ENCODE measurements at places on chromosomes 16 and 17.

DNA sequence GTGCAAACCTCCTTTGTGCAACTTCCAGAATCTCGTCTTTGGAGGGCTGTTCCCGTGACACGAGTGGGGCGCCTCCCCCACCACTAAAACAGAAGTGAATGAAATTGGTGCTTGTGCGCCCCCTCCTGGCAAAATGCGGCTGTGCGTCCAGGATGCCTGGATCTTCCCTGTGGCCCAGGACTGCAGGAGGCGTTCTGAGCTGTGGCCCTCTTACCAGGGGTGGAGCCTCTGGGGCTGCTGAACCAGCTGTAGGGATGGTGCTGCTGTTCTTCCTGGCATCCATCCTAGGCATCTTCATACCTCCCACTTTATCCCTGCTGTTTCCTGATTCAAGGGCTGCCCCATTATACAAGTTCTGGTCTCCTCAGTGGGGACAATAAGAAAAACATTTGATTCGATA is 18.5 kb upstream of the NAGLU start:
- DNase-seq = peak; percentile 75

DNA sequence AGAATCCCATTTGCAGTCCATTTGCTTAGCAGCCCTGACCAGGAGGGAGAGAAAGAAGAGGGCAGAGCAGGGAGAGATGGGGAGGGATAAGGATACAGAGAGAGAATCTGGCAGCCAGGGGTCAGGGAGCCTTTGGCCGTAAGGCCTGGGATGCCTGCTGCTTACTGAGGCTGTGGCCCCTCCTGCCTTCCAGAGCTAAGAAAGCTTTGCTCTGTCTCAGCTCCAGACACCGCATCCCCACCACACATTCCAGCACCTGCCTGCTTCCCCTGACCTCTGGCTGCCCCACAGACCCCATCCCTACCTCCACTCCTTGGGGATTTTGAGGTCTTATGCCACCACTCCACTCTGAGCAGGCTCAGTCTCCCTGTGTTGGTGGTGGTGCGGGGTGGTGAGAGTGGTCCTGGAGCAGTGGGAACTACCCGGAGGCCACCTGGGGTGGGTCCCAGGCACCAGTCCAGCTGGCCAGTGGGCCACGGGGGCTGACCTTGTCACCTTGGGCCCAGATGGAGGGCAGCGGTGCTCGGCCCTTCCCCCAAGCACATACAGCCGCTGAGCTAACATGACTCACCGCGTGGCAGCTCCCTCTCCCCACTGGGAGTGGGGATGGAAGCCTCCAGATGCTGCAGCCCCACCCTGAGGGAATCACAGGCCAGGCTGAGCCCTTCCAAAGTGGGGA is 58.3 kb downstream of the RAI1 start:
- DNase-seq = no peak

GRCh38 chr17:7436556-7437368 is 1.5 kb downstream of the TMEM102 start:
- DNase-seq = peak; percentile 63

DNA sequence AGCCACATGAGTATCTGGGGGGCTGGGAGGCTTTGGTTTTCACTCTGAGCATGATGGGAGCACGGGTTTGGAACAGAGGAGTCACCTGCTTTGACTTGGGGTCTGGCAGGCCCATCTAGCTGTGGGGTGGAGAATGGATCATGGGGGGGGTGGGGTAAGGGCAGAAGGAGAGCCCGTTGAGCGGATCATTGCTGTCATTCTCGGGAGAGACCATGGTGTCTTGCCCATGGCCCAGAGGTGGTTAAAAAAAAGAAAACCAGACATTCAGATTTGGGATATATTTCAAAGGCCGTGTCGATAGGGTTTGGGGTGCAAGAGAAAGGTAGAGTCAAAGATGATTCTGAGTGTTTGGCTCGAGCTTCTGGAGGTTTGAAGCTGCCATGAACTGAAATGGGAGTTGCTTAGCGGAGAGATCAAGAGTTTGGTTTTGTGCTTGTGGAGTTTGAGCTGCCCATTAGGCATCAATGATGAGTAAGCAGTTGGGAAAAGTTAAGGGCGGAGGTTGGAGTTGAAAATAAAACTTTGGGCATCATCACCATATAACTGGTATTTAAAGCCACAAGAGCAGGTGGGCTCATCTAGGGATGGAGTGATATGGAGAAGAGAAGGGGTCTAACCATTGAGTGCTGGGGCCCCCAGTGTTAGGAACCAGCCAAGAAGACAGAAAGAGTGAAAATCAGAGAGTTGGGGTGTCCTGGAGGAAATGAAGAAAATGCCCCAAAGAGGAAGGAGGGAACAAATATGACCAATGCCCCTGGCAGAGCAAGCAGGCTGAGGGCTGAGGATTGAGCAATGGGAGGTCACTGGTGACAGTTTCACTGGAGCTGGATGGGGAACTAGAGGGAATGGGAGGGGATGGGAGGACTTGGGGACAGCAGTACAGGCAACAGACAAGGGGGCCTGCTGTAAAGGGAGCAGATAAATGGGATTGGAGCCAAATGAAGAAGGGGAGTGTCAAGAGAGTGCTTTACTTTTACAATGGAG is 1.9 kb downstream of the NOD2 start:
- no peak for DNase-seq

DNA sequence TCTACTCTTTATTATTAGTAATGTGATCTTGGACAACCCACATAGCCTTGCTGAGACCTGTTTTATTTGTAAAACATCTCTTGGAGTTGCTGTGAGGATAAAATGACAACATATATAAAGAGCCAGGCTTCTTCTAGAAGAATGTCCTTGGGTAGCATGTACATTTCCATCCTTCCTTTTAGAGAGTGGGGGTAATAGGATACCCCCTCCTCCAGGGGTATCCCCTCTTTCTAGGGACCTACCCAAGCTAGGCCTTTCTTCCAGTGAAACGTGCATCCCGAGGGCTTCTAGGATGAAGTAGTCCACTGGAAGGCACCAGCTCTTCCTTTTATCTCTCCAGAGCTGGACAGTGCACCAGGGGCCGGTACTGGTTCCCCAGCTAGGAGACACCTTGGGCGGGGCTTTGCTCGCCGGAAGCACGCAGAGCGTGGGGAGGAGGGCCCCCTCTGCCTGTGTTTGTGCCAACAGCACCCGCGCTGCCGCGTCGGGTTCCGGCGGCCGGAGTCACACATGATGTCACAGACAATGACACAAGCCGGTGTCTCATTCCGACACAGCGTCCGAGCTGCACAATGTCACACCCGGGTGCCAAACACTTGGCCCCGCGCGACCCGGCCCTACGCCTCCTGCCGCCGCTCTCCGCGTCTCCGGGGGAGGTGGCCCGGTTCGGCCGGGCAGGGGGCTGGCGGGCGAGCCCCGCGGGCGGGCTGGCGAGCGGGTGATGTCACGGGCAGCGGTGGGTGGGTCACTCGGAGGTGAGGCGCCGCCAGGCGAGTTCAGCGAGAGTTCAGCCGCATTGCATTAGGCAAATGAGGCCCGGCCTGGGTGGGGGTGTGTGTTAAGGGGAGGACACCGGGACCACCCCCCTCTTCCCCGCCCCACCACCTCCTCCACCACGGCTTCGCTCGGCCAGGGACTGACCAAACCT is 23.4 kb downstream of the GJD3 start:
- peak; percentile 58 for DNase-seq

DNA sequence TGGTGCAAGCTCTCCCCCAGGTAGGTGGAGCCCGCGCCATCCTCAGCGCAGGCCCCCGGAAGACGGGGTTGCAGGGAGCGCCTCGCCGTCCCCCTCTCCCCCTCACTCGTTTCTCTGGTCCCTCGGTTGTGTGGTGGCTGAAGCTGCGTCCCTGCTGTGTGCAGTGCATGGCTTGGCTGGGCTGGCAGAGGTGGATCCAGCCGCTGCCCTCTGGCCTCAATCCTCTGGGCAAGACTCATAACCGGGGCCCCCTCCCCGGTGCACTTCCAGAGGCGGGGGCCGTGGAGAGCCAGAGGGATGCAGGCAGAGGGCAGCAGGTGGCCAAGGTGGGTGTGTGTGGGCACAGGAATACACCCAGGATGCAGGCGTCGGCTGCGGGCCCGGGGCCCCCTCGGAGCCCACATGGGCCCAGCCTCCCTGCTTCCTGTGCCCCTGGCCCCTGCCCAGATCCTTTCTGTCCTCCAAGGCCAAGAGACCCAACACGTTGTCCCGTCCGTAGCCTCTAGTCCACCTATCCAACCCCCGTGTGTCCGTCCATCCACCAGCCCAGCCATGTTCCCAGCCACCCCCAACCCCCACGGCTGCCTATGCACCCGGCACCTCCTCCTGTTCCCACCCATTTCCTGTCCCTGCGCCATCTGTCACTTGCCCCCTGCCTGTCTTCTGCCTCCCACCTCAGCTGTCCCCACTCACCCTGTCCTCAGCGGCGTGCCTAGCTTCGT is 9.3 kb downstream of the TPSG1 start:
- DNase-seq = no peak

GRCh38 chr17:73838815-73839214 is 194.6 kb upstream of the SDK2 start:
- no peak for DNase-seq

DNA sequence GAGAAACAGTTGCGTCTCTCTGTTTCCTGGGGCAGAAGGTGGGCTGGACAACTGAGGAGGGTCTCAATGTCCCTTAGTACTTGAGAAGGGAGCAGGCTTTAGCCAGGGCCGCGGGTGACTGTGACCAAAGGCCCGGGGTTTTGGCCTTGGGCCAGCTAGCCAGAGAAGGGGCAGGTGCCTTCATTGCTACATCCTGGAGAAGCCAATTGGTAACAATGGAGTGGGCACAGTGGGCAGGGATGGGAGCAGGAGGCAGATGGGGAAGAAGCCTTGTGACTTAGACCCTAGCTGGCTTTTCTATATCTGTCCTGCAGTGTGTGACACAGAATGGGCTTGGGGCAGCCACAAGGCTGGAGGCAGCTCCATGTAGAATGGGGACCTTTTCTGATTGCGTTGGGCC is 46.0 kb downstream of the CLEC16A start:
- DNase-seq = no peak

DNA sequence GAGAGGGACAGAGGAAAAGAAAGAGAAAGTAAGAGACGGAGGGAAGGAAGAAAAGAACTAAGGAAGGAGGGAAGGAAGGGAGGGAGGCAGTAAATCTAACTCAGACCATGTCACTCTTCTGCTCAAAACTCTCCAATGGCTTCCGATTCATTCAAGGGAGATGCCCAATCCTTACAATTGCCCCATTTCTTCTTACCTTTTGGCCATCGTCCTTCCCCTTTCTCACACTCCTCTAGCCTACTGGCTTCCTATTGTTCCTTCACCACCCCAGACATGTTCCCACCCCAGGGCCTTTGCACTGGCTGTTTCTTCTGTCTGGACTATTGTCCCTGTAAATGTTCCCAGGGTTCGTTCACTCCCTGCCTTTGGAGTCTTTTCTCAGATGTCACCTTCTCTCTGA is 72.3 kb downstream of the TOX3 start:
- DNase-seq = no peak

Measured in stimulated activated CD8-positive, alpha-beta memory T cell treated with anti-CD3 and anti-CD28 coated beads, Interleukin-15, amount 100 ng/mL, for 24 hours (primary cell).